ENCODE measurements at places on chromosomes 7 and 10. TPM values are rescaled to one million over a fixed set of nuclear protein-coding genes. Genes with fewer than 3 reads are reported as not detected.

Gene OR6B1
- not detected for total RNA-seq

Gene PLAU
- total RNA-seq = 123 TPM

Gene FZD1
- total RNA-seq = 43.6 TPM

Gene CD36
- 8.9 TPM for total RNA-seq

Gene PKD1L1
- total RNA-seq = 0.12 TPM

Gene POM121L12
- total RNA-seq = not detected

Gene RPEL1
- total RNA-seq = not detected

Gene LIPM
- total RNA-seq = not detected

Gene FGFBP3
- total RNA-seq = 0.97 TPM

Gene ICA1
- 0.12 TPM for total RNA-seq

Gene CDC14C
- 0.16 TPM for total RNA-seq

Gene LIPN
- not detected for total RNA-seq

Gene DNAJC12
- total RNA-seq = 1.1 TPM

Gene HHEX
- total RNA-seq = 1.3 TPM

Gene SLC13A1
- total RNA-seq = not detected

Gene SPAG6
- not detected for total RNA-seq

Gene OR2A42
- total RNA-seq = under 0.01 TPM

Gene SEMA3A
- 193 TPM for total RNA-seq

Gene ACTL6B
- not detected for total RNA-seq

Gene NUTM2D
- 2.3 TPM for total RNA-seq

Gene RELN
- 0.16 TPM for total RNA-seq

Gene PPA1
- 158 TPM for total RNA-seq

Gene HOXA7
- not detected for total RNA-seq

Gene IKZF1
- total RNA-seq = not detected

Gene AEBP1
- total RNA-seq = 309 TPM

Gene DNAAF5
- 24.4 TPM for total RNA-seq

Gene DPYSL4
- 6.1 TPM for total RNA-seq

Gene CLRN3
- not detected for total RNA-seq

Gene LRIT1
- total RNA-seq = not detected

Gene CLCN1
- total RNA-seq = under 0.01 TPM

Gene EFCAB10
- total RNA-seq = not detected

Gene TMEM225B
- 1.6 TPM for total RNA-seq

Gene CPA2
- not detected for total RNA-seq

Gene GIMAP5
- total RNA-seq = under 0.01 TPM

Gene SYT15B
- not detected for total RNA-seq

Gene LIPK
- total RNA-seq = not detected

Gene LRRTM3
- not detected for total RNA-seq

Gene CC2D2B
- total RNA-seq = 0.32 TPM

Gene OR9A2
- not detected for total RNA-seq

Gene TSC22D4
- 31.6 TPM for total RNA-seq

Gene OR2A12
- total RNA-seq = not detected

Gene DLG5
- 54.2 TPM for total RNA-seq

Gene PTPN20
- 3.8 TPM for total RNA-seq

Gene MKX
- 23.7 TPM for total RNA-seq

Gene SUGCT
- 14.1 TPM for total RNA-seq

Gene VDAC2
- 92.8 TPM for total RNA-seq

Gene SPDYE2
- not detected for total RNA-seq

Gene PRKRIP1
- total RNA-seq = 19.0 TPM

Gene ACSM6
- total RNA-seq = not detected

Gene OPN1SW
- total RNA-seq = not detected

Gene CFAP46
- total RNA-seq = 0.49 TPM

Gene CHPF2
- total RNA-seq = 94.7 TPM

Gene PRR15
- total RNA-seq = not detected

Gene ZP3
- total RNA-seq = 2.3 TPM

Gene TFR2
- total RNA-seq = 1.1 TPM

Gene ZNF853
- 0.32 TPM for total RNA-seq
